ENCODE measurements at places on chromosomes 5 and 9.

GRCh38 chr5:156350256-156350655 is 23.3 kb downstream of the SGCD start:
- no peak for DNase-seq

DNA sequence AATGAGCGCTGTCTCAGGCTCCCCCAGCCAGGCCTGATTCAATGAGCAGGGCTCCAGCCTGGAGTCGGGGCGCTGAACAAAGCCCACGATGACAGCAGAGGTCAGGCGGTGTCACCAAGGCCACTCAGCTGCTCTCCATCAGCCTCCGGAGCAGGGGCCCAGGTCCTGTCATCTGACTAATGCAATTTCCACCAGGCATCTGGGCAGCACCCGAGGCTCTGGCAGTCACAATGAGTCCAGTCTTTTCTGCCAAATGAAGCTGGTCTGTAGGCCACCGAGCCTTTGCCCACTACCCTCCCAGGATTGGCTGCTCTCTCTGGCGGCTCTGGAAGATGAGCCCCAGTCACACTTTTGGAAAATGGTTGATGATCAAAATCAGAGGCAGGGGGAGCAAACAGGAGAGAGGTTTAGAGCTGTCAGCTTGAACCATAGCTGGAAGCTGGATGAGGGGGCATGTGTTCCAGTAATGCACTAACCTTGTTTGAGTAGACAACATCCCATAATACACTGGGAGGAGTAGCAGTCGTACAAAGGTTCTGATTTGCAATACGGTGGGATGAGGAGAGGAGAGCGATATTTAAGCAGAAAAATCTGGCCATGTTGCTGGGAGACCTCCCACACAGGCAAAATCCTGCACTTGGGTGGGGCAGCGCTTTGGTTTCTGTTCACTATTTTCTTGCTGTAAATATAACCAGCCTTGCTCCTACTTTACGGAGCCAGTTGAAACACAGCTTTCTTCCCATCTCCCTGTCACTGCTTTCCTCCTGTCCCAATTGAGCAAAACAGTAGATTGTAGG is 306.4 kb upstream of the PANK3 start:
- no peak for DNase-seq

GRCh38 chr5:58399951-58400350 is 59.9 kb downstream of the PLK2 start:
- no peak for DNase-seq

DNA sequence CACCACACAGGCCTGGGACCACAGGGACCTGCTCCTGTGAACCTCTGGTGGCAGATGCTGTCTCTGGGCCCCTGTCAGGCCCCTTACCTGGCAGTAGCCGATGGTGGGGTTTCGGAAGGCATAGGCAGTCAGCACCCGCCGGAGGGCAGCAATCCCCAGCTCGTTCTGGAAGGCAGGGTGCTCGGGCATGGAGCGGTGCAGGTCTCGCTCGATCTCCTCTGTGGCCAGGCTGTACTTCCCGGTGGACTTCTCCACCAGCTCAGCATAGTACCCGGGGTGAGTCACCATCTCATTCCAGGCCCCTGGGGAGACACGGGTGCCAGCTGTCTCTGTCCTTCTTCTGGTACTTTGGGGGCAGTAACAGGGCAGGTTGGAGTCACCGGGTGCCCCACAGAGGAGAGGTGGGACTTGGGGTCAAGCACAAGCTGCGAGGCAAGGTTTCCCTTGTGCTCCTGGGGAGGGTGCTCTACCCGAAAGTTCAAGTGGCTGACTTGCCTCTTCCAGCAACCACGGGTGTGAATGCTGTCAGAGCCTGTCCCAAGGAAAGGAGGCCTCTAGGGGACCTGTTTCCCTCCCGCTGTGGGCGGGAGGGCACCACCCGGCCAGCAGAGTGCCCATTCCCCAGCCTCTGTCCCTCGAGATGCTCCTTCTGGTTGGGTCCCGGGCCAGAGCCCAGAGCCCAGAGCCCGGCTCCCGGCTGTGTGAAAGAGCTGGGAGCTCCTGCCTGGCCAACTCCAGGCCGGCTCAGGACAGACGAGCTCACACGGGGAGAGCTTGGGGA is 19.8 kb upstream of the MRNIP start:
- no peak for DNase-seq

All from fibroblast of lung (primary cell).